ENCODE measurements at places on chromosomes 7 and 10.

DNA sequence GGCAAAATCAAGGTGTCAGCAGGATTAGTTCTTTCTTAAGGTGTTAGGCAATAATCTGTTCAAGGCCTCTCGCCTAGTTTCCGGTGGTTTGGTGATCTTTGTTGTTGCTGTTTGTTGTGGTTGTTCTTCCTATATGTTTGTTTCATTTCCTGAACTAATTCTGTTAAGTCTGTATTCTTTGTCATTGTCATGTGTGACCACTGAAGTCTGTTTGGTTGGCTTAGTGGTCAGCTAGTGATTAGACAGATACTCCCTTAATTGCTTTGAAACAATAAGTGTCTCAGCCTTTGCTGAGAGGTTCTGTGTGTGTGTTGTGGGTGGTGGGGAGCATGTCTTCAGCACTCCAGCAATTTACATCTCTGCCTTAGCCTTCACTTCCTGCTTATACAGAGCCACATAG, 46.0 kb downstream of the ABCC2 start:
- DNase-seq: no peak

DNA sequence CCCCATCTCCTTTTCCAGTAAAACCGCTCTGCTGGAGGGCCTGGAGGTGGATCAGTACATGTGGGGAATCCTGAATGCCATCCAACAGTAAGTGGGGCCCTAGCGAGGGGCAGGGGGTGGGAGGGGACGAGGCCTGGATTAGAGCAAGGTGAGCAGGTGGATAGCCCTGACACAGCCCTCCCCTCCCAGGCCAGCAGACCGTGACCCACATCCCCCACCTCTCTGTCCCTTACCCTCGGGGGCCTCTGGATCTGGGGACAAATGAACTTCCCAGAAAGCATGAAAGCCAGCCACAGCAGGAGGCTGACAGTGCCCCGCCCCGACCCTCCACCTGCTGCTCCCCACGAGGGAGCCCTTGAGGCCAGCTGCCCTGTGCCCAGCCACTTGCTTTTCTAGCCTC, 41.8 kb upstream of the PPIF start:
- DNase-seq: no peak

GRCh38 chr10:4359003-4359402, 467.0 kb upstream of the AKR1E2 start:
- no peak for DNase-seq

GRCh38 chr7:102280521-102280920, 6.1 kb upstream of the SH2B2 start:
- no peak for DNase-seq

DNA sequence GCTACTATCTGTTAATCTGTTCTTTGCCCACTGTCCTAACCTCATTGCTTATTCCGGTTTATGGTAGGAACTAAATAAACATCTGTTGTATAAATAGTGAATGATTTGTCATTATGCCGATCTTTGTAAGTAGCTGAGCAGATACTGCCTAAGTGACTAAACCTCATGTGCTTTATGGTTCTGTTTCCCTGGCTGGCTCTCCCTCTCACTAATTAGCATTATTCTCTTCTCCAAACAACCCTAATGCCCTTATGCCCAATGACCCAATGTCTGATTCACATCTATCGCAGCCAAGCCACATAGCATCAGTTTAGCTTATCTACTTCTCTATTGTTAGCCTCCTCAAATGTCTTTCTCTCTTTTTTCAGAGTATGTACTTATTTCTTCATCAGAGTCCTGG, 462.3 kb upstream of the POT1 start:
- DNase-seq: no peak

DNA sequence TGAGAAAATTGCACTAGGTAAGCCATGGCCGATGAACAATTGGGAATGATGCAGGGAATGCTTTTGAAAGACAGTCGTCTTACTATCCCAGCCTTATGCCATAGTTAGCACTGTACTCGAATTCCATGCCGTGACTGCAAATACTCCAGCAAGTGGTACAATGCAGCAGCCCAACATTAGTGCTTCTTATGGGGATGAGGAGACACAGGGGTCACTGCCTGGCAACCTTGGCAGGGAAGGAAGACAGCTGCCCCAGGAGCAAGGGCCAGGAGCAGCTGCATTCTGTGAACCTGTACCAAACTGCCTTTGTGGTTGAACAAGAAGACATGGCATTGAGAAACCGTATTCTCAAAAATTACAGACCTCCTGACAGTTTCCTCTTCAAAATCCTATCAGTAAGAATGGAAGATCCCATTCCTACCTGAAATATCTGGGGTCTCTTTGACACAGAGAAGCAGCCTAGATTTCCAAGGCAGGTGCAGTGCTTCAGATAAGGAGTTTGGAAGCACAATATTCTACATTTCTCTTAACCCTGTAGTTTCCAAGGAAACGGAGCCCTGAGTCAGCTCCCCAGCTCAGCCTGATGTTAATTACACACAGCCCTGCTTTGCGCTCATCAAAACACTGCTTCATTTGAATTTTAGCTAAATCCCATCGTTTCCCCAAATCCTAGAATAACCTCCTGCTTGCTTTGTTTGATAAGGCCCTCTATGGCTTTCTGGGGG, 49.0 kb upstream of the FRMD4A start:
- no peak for DNase-seq

GRCh38 chr10:127415901-127416581, 133.1 kb upstream of the NPS start:
- DNase-seq: no peak

GRCh38 chr7:66894463-66895080, 26.5 kb upstream of the TMEM248 start:
- DNase-seq: no peak

- DNase-seq: no peak
These were observed 110.6 kb upstream of the EFCAB10 start for GRCh38 chr7:105691680-105692564.

DNA sequence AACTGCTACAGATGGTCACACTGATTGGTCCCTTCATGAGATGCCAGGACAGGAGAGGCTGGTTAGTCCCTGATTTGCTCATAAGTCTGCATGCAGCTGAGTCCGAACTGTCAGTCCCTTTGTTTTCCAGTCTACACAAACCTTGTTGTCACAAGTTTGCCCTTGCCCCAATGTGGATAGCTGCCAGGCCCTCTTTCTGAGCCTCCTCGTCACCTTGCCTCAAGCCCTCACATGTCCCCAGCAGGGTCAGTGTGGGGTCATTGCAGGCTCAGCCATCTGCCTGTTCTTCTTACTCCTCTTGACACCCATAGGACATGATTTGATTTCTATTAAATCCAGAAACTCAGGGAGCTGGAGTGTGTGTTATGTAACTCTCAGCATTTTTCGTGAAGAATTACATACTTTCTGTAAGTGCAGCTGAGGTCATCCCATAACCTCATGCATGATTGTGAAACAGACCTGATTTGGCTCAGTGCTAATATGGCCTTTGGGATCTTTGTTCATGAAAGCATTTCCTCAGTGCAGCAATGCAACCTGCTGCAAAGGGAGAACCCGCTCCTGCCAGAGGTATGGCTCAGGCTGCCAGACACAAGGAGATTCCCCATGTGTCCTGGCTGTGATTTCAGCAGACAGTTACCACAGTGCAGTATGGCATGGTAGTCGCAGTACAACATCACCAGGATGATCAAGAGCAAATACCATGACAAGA, 70.0 kb upstream of the ZMIZ2 start:
- DNase-seq: no peak

- DNase-seq: no peak
These were observed 30.1 kb upstream of the GLCCI1 start for GRCh38 chr7:7938471-7938870.

DNA sequence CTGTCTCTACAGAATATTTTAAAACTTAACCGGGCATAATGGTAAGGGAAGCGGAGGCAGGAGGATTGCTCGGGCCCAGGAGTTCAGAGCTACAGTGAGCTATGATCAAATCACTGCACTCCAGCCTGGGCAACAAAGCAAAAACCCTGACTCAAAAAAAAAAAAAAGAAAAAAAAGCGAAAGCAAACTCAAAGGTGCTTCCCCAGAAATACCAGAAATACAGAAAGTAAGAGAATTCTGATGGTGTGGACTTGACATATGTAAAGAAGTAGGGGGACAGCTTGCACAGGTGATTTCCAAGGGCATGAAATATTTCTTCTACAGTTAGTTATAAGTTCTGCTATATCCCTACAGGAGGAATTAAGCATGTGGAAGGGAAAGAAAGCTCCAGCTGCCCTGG, 69.7 kb upstream of the APBB1IP start:
- DNase-seq: no peak

DNA sequence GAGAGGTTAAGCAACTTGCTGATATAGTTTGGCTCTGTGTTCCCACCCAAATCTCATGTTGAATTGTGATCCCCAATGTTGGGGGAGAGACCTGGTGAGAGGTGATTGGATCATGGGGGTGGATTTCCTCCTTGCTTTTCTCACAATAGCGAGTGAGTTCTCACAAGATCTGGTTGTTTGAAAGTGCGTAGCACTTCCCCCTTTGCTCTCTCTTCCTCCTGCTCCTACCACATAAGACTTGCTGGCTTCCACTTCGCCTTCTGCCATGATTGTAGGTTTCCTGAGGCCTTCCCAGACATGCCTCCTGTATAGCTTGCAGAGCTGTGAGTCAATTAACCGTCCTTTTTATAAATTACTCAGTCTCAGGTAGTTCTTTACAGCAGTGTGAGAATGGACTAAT, 13.5 kb upstream of the ZNRF2 start:
- DNase-seq: no peak

DNA sequence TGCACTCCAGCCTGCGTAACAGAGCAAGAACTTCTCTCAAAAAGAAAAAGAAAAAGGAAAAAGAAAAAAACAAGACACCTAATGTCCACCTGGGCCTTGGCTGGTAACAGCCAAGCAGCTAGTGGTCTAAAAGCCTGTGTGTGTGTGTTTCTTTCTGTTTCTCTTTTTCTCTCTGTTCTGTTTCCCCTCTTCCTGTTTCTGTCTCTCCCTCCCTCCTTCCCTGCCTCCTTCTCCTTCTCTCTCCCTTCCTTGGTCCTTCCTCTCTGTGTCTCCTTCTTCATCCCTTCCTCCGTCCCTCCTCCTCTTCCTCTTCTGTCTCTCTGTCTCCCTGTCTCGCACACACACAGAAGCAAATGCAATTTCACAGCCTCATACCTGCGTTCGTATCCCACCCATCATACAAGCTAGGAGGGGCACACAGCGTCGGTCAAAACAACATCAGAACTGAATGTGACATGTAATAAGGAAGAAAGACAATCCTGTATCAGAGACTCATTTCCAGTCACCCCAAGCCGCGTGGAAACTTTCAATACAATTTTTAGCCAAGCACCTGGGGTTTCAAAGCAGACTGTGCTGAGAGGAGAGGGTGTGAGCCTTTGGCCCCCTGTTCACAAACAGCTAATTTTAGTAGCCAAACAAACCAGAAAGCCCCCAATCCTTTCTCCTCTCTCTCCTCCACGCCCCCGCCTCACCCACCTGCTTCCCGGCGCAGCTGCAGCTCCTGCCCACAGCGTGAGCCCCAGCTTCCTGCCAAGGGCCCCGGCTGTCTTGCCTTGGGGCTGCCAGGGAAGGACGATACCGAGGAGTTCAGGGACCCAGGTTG, 50.2 kb upstream of the GNA12 start:
- peak; percentile 47 for DNase-seq

DNA sequence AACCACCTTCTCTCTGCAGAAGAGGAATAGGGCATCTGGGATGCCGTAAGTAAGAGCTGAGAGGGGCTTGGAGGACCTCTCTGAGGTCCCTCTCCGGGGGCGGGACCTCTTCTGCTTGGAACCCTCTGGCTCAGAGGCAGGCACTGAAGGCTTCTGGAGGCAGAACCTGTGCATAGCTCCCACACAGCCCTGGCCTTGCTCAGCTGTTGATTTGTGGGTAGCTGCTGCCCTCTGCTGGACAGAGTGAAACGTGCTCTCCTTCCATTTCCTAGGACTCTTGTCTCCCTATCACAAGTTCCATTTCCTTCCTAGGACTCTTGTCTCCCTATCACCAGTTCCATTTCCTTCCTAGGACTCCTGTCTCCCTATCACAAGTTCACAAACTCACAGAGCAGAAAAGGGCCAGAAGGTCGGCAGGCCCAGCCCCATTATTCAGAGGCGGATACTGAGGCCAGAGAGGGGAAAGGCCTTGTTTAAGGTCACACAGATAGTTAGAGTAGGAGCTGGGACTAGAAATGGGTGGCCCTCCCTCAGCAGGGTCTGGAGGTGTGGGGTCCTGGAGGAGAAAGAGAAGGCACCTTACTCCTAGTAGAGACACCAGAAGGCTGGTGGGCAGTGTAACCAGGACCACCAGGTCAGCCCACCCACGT, 30.3 kb upstream of the GARS1 start:
- DNase-seq: peak; percentile 43

- no peak for DNase-seq
These were observed 40.5 kb upstream of the PPP2R2D start for GRCh38 chr10:131860311-131860710.

DNA sequence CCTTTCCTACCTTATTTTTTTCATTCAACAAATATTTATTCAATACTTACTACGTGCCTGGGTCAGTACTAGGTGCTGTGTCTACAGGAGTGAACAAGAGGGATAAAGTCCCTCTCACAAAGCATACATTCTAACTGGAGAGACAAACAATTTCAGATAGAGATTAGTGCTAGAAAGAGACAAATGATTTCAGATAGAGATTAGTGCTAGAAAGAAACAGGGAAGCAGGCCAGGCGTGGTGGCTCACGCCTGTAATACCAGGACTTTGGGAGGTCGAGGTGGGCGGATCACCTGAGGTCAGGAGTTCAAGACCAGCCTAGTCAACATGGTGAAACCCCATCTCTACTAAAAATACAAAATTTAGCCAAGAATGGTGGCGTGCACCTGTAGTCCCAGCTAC, 34.6 kb downstream of the RBM28 start:
- no peak for DNase-seq

DNA sequence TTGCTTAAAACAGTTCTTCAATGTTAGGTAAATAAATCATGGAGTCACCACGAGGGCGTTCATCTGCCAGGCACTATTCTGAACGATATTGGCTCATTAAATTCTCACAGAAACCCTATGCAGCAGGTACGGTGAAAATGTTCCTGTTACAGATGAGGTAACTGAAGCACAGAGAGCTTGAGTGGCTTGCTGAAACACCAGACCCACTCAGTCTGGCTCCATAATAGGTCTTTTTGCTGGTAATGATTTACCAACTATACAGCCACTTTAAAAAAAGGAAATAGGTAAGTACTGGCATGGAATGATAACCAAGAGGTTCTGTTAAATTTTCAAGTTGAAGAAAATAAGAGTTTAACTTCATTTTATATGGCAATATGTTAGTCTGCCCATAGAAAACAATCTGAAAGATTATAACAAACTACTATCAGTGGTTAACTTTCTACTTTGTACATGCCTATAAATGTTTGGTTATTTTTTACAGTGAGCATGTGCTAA, 1.3 kb upstream of the TM9SF3 start:
- no peak for DNase-seq

- DNase-seq: no peak
These were observed 32.1 kb downstream of the CRCP start for GRCh38 chr7:66146701-66147100.

GRCh38 chr7:142876991-142877910, 8.3 kb downstream of the TRPV6 start:
- DNase-seq: no peak
